ENCODE measurements at places on chromosomes 12 and 14. TPM values are rescaled to one million over a fixed set of nuclear protein-coding genes. Genes with fewer than 3 reads are reported as not detected.
A peak's percentile ranks its signal among the peaks of the same experiment; 100 is the strongest.

DNA sequence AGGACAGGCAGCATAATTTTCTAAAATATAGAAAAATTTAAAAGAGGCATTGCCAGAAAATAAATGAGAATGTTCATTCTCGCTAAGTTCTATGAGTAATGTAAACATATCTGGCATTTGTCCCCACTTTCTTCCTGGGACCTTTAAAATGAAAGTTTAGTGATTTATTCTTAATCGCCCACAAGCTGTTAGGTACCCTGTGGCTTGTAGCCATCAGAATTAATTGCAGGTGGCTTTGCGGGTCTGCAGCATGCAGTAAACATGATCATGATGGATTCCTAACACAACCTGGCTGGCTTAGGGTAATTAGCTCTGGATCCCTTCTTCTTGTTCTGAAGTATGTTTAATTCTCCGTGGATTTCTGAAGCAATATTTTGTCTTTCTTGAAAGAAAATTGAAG is 103.5 kb upstream of the FRMD6 start:
- no peak for DNase-seq

- DNase-seq, result no peak
Observed at GRCh38 chr12:30614031-30614430, 81.6 kb downstream of the IPO8 start.

DNA sequence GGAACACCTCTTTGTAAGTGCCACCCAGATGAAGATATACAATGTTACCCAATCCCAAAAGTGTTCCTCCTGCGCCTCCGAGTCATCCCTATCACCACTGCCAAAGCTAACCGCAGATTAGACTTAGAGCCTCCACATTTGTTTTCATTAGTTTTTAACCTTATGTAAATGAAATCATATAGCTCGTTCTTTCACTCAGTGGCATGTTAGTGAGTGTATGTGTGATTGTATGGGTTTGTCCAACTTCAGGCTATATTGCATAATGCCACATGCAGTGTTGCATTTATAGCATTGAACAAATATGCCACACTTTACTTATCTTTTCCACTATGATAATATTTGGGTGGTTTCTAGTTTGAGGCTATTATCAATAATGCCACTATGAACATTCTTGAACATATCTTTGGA is 18.0 kb downstream of the MAP1LC3B2 start:
- no peak for DNase-seq

- DNase-seq, result no peak
Observed at GRCh38 chr14:86311151-86311550, 781.2 kb downstream of the FLRT2 start.

DNA sequence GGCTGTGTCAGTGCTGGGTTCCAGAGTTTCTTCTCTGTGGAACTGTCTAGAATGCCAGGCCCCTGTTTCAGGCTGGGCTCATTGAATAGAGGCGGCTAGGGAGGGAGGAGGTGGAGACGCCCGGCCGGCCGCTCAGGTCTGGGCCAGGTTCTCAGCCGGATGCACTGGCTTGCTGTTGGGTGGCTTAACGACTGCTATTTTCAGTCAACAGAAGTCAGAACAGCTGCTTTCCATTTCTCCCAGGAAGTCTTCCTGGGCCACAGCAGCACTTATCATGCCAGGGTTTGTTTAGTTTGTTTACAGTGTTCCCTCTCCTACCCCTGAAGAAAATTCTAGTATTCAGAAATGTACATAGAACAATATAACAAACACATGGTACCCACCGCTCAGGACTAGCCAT is 26.0 kb upstream of the VPS37B start:
- DNase-seq, result no peak

DNA sequence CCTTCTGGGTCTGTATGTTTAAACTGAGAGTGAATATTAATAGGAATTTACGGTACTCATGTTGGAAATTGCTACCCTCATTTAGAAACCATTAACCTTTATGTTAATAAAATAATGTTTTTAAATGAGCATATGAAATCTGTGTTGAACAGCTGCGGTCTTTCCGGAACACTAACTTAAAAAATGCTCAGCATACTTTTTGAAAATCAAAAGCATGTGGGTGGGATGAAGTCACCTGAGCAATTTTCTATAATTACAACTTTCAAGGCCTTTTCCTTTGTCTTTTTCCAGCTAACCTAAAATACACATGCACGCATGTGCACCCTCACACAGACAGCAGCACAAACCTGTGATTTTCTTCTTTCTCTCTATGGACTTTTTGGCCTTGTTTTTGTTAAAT is 39.8 kb downstream of the BORCS5 start:
- DNase-seq, result no peak

- DNase-seq, result no peak
Observed at GRCh38 chr14:58812050-58812910, 174.5 kb downstream of the DACT1 start.

GRCh38 chr12:25925064-25925463 is 33.4 kb upstream of the RASSF8 start:
- no peak for DNase-seq

DNA sequence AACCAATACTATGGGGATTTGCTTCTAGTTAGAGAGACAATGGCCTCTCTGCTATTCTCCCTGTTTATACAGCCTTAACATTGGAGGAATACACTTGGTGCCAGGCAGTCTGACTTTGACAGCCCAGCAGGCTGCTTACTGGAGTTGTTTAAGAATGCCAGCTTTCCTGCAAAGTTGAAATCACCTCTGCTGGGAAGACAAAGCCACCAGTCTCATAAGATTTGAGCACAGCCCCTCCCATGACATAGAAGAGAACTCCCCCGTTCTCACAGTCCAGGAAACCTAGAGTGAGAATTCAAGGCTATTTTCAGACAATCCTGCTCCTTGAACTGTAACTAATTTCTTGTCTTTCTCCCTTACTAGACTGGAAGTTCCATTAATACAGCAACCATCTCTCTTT is 21.1 kb upstream of the CATSPERB start:
- DNase-seq, result no peak

- no peak for DNase-seq
Observed at GRCh38 chr14:32399920-32400319, 70.8 kb downstream of the AKAP6 start.

- DNase-seq, result peak; percentile 26
Observed at GRCh38 chr12:93880853-93881522, 203.8 kb downstream of the CRADD start.

DNA sequence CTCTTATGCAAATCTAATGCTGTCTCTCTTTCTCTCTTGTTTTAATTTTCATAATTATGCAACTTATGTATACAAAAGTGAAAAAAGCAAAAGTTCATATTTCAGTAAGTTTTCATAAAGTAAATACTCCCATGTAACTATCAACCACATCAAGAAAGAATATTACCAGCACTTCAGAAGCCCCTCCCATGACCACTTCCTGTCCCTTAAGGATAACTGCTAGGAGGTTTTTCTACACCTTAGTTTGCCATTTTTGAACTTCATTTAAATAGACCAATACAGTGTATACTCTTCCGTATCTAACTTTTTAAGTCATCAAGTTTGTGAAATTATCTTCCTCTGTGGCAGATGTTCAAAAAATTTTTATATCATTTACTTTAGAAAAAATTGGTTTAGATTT is 547 bp upstream of the OR4K15 start:
- no peak for DNase-seq

DNA sequence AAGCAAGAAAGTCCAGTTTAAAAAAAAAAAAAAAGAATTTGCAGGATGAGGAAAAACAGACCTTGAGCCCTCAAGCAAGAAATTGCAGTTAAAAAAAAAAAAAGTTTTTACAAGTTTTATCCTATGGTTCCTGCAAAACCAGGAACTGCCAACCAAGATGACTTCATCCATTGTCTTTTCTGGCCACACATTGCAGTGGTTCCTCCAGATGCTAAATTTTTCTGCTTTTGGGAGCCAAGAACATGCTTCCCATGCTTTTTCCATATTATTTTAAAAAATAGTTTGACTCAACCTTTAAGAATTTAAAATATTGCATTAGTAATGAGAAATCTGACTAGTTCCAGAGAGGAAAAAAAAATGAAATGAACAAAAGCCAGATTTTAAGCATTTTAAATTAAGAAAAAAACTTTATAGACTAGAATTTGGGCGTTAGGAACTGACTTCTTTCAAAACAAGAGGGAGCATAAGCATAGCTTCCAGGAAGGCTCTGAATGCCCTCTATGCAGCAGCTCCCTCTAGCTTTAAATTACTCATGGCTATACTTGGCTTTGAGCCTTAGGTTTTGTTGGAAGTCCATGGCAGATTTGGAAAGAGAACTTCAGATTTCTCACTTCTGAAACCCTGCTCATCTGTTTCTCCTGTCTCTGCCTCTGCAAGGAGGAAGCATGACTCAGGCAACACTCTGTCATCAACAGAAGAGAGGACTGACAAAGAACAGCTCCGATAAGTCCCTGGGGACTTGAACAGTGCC is 124.5 kb downstream of the GPR65 start:
- no peak for DNase-seq

- peak; percentile 97 for DNase-seq
Observed at GRCh38 chr12:96233939-96234461, 39.8 kb downstream of the ELK3 start.

Gene SLC39A5
- total RNA-seq, result not detected

Gene TAC3
- not detected for total RNA-seq

Gene KRT85
- not detected for total RNA-seq

Gene IL22
- not detected for total RNA-seq

Gene MPHOSPH9
- total RNA-seq, result 14.4 TPM

Gene FOXM1
- total RNA-seq, result not detected

Gene RHOJ
- 11.0 TPM for total RNA-seq

Gene VWF
- 163 TPM for total RNA-seq

Gene SMAGP
- total RNA-seq, result 5.2 TPM

Gene CAPS2
- 9.3 TPM for total RNA-seq
